Epithelial cell of esophagus (primary cell): ENCODE measurements at places on chromosomes 1 and 21.

GRCh38 chr21:40634141-40634540, 212.8 kb downstream of the DSCAM start:
- DNase-seq: no peak

DNA sequence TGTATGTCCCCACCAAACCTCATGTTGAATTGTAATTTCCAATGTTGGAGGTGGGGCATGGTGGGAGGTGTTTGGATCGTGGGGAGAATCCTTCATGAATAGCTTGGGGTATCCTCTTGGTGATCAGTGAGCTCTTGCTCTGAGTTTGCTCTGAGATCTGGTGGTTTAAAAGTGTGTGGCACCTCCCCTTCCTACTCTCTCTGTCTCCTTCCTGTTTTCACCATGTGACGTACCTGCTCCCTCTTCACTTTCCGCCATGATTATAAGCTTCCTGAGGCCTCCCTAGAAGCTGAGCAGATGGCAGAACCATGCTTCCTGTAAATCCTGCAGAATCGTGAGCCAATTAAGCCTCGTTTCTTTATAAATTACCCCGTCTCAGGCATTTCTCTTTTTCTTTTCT, 40.0 kb upstream of the OSBPL9 start:
- DNase-seq: no peak

GRCh38 chr1:68433395-68433794, 16.4 kb downstream of the RPE65 start:
- no peak for DNase-seq

GRCh38 chr1:35037206-35037605, 5.5 kb upstream of the ZMYM6 start:
- DNase-seq: no peak

DNA sequence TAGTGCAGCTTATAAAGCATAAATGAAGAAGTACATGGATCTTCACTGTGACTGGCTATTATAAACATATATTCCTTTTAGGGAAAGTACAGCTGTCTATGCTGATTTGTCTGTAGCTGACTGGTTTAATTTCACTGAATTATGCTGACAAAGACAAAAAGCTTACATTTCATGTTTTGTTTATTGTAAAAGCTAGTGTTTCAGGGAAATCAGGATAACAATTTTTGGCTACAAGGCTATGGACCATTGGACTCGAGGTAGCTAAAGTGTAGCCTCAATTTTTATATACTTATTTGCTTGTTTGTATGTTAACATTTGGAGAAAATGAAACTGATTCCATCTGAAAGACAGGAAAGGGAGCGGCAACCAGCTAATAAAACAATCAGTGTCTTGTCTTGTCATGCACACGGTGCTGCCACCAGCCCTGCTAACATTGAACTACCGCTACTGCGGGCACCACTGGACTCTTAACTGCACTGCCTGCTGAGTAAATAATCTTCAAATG, 480.2 kb downstream of the COL11A1 start:
- DNase-seq: peak; percentile 43

DNA sequence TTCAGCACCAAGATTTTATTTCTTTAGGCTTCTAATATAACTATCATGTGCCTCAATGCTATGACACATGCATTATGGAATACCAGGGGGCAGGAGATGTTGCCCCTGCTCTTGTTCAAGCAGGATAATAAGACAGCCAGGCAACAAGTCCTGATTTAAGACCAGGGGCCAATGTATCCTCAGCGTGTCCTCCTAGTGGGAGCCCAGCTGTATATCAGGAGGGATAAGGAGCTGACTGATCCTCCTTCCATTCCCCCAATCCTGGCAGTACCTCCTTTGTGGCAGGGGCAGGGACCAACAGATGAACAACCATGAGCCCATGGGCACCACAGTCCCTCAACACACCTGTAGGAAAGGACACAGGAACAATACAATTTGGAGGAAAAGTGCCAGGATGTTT, 29.3 kb downstream of the SORT1 start:
- no peak for DNase-seq

DNA sequence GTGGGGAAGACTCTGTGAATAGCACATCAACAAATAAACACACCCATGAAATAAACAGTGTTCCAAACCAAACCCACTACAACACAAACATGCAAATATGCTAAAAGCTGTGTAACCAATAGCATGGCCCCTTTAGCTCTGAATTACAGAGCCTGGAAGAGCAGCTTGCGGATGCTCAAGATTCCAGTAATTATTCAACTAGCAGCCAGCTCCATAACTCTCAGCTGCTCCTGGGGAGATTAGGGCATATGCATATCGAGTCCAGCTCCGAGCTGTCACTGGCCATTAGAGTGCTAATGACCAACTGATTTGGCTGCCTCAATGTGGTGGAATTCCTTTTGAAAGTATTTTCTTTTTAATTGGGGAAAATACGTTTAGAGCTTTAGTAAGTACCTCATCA, 207.1 kb downstream of the HHAT start:
- DNase-seq: no peak

DNA sequence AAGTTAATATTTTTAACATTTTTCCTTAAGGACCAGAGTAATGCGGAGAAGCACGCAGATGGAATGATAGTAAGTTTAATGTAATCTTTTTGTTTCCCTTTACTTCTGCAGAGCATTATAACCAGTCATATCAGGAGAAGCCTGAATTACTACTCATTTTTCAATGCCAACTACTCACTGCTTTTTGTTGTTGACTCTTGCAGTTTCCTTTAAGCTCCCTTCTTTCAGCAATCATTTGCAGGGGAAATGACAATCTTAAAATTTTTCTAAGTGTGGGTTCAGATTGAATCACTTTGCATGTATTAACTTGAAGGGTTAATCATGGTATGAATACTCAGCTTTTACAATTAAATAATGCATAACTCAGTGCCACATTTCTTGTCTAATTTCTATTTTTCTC, 122.2 kb downstream of the NRDC start:
- peak; percentile 64 for DNase-seq

- no peak for DNase-seq
These were observed 81.6 kb downstream of the CAMTA1 start for GRCh38 chr1:6866825-6867224.

GRCh38 chr1:109776206-109776835, 12.6 kb upstream of the EPS8L3 start:
- DNase-seq: no peak

GRCh38 chr1:147109762-147110161, 62.5 kb downstream of the PRKAB2 start:
- no peak for DNase-seq

GRCh38 chr1:208187499-208188041, 56.6 kb downstream of the PLXNA2 start:
- no peak for DNase-seq

- DNase-seq: peak; percentile 62
These were observed at the start of gene PTPRF for GRCh38 chr1:43530483-43531106. Gene PTPRF (plus strand): TSS chr1:43530883. CDS start chr1:43545076, 14,193 bp downstream.

GRCh38 chr1:237428809-237429208, 386.8 kb downstream of the RYR2 start:
- DNase-seq: no peak

- no peak for DNase-seq
These were observed 4.3 kb downstream of the PFKL start for GRCh38 chr21:44304011-44304616.

GRCh38 chr1:163758977-163759670, 437.4 kb downstream of the NUF2 start:
- no peak for DNase-seq

DNA sequence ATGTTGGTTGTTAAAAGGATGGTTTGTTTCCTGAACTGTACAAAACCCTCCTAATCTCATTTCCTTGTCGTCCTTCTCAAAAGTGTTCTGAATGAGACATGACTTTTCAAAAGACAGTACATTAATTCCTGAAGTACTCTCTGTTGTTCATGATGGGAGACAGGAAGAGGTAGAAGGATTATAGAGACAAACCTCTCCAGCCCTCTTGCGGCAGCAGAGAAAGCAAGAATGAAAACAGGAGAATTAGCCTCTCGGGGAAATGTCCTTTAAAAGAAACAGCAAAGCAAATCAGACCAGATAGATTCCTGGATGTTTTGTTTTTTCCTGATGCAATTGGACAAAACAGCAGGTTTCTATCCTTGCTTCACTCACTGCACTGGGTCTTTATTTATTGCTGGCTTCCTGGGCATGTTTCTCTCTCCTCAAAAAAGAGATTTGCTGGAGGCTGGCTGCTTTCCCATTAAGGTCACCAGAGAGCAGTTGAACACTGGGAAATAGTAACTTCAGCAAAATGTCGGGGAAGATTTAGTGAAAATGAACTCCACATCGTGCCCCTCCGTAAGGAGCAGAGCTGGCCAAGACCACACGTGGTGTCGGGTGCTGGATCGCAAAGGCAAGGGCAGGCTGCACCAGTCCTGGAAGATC, 145.8 kb upstream of the SYT6 start:
- no peak for DNase-seq

DNA sequence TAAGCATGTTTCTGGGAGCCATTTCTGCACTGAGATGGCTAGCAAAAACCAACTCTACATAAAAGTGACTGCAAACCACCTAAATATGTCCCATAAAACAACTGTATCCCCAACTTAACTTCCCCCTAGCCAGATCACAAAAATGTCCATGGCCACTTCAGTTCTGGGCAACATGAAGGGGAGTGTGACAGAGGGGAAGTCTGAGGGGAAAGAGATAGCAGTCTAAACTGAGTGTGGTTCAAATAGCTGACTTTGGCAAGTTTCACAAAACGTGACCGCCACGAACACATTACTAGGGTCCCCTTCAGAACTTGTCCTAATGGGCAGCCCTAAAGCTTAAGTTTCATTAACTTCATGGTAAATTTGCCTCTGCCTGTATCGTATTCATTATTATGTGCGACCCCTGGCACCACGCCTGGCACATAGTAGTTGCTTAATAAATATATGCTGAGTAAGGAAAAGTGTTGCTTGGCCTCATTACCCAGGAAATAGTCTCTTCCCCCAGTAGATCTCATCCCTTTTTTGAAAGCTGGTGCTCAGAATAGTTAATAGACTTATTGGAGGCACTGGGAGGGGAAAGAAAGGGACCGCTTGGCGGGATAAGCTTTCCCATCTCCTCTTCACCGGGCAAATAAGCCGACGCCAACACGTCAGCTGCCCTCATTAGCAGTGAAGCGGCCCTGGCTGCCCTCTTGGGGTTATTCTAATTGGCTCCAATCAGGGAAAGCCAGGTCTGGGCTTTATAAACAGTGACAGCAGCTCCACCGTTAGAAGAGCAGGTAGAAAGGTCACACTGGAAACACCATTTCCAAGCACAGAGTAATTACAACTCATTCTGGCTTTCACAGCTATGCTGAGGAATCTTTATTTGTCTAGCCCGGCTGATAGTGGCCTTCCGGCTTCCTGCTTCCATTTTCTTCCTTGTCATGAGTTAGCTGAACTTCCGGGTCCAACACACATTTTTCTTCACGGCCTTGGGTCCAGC, 122.1 kb downstream of the LRIG2 start:
- DNase-seq: no peak

- DNase-seq: no peak
These were observed 43.2 kb upstream of the POU3F1 start for GRCh38 chr1:38089712-38090360.

GRCh38 chr1:233034836-233035235, 84.4 kb downstream of the NTPCR start:
- no peak for DNase-seq

- DNase-seq: no peak
These were observed 7.5 kb downstream of the CD1B start for GRCh38 chr1:158323866-158324265.

DNA sequence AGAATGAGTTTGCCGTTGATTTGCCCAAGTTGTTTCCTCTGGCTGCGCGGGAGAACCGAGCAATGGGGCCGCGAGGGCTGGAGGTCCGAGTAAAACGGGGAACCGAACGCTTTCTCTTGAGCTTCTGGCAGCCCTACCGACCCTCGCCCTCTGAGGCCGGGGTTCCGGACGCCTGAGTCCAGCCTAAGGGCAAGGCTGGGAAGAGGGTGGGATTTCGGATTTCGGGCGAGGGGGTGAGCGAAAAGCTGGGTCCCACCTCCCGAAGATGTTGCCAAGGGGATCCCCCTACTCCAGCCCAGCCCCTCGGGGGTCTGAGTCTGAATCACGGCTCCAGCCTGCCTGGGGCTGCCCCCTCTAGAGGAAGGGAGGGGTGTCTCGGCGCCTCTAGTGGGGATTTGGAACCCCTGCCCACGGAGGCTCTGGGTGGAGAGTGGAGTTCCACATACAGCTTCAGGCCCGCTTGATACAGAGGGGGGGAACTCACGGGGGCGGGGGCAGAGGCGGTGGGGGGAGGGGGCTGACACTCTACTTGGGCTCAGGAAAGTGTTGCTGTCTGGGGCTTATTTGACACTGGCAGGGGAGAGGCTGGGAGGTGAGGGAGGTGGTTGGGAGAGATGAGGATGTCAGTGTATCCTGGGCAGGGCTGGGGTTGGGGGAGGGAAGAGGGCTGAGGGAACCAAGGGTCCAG, 617 bp downstream of the KIRREL1 start:
- no peak for DNase-seq

- DNase-seq: no peak
These were observed 15.7 kb upstream of the HAX1 start for GRCh38 chr1:154256686-154257085.

DNA sequence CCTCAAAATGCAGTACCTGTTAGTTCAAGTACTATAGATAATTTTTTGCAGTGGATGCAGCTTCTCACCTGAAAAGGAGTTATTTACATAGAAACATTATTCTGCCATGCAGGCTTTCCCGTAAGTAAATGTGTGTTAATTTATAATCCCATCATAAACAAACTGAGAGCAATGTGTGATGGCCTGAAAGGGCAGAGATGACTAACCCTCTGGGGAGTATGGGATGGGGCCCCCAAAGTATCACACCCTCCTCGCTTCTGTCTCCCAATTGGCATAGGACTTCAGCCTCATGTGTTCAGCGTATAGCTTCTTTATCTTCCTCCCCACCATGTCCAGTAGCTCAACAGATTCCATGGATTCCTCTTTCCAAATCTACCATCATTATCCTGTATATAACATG, 7.6 kb downstream of the HMGCL start:
- DNase-seq: no peak
